ENCODE measurements at places on chromosomes 2 and 18.

DNA sequence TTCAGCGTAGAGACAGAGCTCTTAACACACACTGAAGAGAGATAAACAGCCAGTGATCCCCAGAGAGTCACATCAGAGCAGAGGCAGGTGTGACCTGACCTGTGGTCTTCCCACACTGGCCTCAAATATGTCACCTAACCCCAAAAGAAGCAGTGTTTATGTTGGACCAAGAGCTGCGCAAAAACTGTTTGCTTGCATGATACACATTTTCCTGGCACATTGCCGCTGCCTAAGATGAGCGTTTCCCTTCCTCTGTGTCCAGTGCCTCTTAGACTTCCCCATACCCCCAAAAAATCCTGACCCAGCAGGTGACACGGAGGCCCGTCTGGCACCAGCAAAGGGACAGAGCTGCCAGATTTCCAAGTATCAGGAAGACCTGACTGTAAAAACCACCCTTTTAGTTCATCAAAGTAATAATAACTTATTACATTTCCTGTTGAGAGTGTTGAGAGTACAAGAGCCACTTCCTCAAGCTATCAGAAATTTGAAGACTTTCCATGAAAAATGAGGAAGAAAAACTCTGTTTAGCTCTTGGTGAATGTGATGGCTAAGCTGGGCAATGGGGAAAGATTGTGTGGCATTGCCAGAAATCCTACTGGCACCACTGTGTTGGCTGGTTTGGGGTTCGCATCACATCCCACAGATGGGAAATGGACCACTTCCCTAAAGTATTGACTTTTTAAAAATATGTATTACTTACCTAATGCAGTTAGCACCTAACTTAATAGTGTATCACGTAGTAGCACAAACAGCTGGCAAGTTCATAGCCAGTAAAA is 6.7 kb downstream of the TNFRSF11A start:
- no peak for DNase-seq

DNA sequence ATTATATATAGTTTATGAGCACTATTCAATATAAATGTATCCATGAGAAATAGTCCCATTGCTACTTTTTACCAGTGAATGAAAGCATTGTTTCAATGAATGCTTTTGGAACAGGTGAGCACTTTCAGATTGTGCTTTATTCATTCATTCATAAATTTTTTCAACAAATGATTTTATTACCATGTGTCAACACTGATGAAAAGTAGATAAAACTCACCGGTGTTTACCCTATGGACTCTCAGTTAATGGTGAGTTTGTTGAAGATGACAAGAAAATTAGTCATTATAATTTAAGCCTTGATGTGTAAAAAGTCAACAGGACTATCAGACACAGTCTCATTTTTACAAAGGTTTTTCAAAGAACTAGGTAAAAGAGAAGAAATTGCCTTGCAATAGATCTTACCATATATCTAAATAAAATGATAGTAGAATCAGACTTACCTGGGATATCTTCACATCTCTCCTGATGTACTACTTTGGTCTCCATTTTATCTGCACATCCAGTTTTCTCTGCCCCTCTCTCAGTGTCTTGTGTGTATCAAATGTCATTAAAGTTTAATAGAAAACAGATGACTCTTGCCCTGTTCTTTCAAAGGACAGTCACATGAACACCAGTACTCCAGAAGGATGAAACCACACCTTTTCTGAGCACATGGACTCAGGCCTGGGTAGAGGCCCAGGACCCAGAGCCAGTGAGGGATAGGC is 325.3 kb upstream of the RND3 start:
- no peak for DNase-seq

DNA sequence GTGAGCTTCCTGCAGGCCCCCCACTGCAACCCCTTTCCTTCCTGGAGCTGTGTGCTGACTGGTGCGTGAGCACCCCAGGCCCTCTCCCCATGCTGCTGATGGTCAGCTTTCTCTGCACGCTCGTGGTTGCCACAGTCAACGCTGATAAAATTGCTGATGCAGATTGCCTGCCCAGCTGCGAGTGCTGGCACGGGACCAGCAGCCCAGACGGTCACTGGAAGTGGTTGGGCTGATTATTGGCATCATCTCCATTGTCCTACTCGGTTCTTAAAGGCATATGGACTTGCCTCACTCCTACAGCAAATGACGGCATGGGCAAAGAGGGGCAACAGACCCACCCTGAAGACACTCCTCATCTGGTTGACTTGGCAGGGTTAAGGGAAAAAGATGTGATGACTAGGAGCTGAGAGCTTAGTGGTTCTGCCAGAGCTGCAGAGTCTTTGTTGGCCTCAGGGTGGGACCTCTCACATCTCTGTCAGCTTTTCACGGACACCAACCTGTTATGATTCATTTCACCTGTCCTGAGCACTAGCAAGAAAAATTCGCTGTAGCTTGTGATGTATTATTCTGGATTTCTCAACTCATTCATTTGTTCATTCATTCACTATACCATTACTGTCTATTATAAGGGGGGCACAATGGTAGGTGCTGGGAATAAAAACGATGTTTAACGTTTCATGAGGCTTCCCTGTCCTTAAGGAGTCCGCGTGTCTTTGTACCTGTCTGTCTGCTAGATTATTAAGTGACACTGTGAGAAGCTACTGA is 38.4 kb downstream of the PAX8 start:
- peak; percentile 85 for DNase-seq

DNA sequence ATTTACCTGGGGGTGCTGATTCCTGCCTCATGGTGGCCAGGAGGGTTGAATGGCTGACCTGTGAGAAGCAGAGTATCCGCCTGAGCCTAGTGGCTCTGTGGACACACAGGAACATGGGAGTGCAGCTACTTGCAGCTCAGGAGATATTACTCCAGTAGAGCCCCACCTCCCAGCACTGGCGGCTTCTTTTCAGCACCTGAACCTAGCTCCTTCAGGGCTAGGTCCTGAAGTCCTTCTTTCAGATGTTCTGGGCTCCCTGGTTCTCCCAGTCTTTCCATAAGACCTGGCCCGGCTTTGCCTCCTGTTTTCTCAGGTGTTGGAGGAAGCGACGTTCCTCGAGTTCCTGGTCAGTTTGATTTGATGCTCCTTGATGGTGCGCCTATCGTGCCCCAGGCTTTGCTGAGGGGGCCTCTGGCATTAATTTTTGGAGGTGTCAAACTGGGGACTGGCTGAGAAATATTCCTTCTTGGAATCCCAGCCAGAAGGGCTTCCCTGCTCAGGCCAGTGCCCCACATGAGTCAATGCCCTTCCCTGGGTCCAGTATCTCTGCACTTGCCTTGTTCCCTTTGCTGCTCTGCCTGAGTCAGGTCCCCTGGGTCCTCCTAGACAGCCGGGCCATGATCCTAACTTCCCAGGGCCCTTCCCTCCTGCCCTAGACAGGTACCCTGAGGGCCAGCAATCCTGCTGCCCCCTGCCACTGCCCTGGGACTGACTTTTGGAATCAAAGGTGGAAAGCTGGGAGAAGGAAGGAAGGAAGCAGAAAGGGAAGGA is 110.7 kb upstream of the HAAO start:
- DNase-seq, result no peak

GRCh38 chr2:23757686-23758433 is 169.1 kb downstream of the ATAD2B start:
- DNase-seq, result no peak

GRCh38 chr2:118865106-118865505 is 17.7 kb upstream of the EN1 start:
- DNase-seq, result peak; percentile 60

DNA sequence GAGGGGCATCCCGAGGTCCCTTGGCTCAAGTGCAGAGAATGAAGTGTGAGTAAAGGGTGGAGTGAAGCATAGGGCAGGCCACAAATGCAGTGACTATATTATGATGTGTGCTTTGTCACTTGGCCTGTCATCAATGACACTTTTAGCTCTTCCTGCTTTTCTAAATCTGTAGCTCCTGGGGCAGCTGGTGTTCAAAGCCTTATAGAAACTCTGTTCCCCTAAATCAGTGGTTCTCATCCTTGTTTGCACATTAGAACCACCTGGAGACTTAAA is 135.6 kb upstream of the LGALSL start:
- DNase-seq, result no peak

GRCh38 chr2:70321370-70321769 is 19.5 kb upstream of the FAM136A start:
- DNase-seq, result no peak

GRCh38 chr2:69462780-69463179 is 25.5 kb upstream of the NFU1 start:
- no peak for DNase-seq

- DNase-seq, result no peak
Measured at GRCh38 chr2:168169097-168169745, 78.2 kb downstream of the STK39 start.

GRCh38 chr2:170824526-170825015 is 7.9 kb downstream of the GAD1 start:
- DNase-seq, result peak; percentile 11

DNA sequence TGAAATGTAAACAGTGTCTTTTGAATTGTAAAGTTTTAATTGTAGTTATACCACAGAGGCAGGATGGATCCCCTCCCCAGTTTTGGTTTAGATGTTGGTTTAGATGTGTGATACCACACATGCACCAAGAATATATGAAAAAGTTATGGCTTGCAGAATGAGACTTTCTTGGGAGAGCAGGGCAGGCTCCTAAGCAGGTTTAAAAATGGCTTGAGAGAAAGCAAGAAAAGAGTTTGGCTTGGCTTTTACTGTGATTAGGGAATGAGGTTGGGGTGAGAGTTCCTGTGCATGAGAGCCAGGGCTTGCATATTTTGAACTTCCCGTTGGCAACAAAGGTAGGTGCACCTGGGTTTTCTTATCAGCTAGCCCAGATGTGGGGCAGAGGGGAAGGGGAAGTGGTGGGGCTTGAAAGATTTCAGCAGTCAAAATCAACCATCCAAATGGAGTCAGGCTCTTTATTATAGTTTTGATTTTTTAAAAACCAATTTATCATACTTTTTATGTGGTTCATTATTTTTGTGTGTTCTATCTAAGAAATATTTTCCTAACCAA is 246.9 kb downstream of the MTX2 start:
- no peak for DNase-seq

DNA sequence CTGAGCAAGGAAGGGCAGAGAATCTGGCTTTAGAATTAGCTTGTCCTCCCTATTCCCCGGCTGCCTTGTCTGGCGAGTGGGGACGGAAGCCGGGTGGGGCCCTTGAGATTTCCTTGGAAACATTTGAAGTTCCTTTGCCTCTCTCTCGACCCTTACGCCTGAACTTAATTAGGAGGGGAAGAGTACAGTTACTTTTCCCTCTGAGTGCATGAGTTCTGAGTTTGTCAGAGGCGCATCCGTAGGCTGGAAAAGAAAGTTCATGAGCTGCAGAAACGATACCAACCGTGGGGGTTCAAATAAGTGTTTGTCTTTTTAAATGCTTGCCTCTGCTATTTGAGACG is 468 bp downstream of the PIKFYVE start:
- DNase-seq, result no peak

DNA sequence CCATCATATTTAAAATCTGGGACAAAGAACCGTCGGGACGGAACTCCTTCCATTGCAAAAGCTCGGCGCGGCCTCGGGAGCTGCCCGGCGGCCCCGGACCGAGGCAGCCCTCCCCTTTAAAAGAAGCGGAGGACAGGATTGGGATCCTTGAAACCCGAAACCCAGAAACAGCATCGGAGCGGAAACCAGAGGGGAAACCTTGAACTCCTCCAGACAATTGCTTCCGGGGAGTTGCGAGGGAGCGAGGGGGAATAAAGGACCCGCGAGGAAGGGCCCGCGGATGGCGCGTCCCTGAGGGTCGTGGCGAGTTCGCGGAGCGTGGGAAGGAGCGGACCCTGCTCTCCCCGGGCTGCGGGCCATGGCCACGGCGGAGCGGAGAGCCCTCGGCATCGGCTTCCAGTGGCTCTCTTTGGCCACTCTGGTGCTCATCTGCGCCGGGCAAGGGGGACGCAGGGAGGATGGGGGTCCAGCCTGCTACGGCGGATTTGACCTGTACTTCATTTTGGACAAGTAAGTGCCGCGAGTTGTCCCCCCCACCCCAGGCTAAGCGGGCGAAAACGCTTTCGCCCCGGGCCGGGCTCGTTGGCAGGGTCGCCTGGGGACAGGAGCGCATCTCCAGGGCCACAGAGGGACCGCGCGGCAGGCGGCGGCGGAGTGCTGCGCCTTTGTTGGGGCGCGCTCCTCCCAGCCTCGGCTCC is at the start of gene ANTXR1:
TSS of gene ANTXR1 (plus strand) at position 38 of the 698 bp plus-strand sequence. CDS start at position 359, 321 bp downstream.
- peak; percentile 90 for DNase-seq

Measured in brain (organoid and tissue), 16 donors.